Ascending aorta (tissue), 2 donors: ENCODE measurements at places on chromosomes 4 and X. TPM values are rescaled to one million over a fixed set of nuclear protein-coding genes. Genes with fewer than 3 reads are reported as not detected.

DNA sequence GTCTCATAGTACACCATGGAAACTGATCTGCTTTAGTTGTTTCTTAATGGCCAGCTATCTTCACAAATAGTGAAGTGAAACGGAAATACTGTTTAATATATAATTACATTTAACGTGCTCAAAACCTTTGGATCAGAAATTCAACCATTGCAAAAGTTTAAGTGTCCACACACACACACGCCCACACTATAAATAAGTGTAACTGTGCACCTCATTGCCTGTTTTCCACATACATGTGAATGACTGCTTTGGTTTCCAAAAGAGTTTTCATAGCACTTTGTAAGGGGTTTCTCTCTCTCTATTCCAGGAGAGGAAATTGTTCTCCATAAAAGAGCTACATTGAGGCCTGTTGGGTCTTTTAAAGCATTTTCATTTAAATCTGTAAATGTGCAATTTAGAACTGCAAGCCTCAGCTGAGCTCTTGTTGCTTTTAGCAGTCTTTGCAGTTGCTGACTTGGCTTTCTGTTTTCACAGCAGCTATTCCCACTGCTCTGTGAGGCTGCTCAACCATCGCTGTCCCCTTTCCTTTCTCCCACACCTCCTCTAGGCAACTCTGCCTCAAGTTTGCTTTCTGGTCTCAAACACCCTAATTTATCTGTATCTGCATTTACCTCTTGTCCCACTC, 94.5 kb downstream of the RAPGEF2 start:
- no peak for DNase-seq

DNA sequence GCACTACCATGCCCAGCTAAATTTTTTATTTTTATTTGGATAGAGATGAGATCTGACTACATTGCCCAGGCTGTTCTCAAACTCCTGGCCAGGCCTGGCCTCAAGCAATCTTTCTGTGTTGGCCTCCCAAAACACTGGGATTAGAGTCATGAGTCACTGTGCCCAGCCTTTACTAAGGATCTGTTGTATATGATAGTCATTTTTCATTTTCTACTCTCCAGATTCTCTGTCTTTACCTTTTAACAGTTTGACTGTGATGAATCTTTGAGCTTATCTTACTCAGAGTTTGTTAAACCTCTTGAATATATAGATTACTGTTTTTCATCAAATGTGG, 161.8 kb downstream of the FNIP2 start:
- no peak for DNase-seq

DNA sequence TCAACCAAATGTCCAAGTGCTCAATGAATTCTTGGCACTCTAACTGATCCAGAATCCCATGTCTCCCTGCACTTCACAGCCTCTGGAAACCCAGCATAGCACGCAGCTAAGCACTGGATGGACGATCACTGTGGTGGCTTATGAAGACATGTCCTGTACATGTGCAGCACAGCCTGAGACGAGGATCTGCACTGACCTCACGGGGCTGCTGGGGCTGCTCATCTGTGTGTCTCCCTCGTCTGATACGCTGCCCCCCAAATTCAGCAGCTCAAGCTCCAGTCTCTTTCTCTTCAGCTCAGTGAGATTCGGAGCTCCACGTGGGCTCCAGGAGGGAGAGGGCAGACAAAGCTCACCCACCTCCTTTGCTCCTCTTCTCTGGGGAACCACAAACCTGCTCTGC, 126.9 kb downstream of the CPZ start:
- peak; percentile 8 for DNase-seq

DNA sequence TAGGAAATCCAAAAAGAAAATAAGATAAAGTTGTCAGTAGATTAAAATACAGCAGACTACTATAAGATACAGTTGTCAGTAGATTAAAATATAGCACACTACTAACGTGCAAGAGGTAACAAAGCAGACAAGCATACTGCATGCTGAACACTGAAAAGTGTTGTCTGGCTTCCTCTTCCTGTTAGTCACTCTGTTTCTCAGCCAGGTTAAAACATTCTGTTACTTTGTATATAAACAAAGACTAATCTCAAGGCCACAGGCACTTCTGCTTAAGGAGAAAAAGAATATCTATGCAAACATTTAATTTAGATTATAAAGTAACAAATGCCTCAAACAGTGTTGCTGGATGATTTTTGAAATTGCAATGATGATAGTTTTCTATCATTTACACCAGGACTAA, 41.0 kb upstream of the SCD5 start:
- DNase-seq: no peak

DNA sequence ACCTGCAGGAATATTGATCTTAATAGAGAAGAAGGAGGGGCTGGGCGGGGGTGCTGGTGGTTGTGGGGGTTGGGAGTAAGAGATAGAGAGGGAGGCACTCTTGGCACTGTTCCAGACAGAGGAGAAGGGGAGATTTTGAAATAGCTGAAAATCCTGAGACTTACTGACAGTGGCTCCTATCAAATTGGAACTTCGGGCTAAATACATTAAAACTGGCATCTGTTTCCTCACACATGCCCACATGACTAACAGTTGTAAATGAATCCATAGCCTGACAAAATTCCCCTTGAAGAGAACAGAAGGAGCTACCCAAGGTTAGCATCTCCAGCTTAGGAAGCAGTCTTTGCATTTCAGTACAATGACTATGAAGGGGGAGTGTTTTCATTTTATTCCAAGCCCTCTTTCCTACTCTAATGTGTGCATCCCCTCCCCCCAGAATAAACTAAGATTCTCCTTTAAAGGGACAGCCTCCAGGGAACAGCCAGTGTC, 1.4 kb downstream of the DCX start:
- no peak for DNase-seq

GRCh38 chr4:140223056-140223810, 69.2 kb upstream of the MAML3 start:
- no peak for DNase-seq

DNA sequence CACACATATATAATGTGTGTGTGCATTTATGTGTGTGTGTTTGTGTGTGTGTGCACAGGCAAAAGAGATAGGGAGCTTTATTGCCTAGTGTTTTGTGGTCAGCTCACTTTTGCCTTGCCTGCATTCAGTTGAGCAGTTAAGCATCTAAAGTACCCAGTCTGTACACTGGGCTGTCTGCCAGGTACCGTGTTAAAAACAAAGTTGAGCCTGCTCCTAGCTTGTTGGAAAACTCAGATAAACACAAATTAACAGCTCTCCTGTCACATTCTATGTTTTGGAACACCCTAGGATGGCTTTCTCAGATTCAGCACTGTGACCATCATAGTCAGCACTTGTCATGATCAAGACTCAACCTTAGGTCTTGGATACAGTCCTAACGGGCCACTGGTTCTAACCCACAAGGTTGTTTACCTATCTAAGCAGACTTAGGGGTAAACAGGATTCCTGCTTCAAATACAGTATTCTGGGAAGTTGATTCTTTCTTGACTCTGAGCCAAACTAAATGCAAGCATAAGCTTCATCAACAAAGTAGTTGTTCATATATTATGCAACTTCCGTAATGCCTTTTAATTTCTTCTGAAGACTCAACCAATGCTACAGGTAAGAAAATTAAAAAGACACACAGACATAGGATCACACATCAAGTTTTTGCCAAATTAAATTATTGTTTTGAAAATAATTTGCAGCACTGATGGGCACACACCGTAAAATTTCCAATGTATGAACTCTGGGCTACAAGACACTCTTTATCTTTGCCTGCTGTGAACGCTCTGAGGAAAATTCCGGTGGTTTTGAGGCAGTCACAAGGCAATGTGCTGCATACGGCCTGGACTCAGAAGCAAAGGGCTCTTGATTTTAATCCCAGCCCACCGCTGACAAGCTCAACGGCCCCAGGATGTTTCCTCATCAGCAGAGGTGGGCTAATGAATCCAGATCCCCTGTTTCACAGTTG, 11.3 kb upstream of the CD99 start:
- DNase-seq: no peak

DNA sequence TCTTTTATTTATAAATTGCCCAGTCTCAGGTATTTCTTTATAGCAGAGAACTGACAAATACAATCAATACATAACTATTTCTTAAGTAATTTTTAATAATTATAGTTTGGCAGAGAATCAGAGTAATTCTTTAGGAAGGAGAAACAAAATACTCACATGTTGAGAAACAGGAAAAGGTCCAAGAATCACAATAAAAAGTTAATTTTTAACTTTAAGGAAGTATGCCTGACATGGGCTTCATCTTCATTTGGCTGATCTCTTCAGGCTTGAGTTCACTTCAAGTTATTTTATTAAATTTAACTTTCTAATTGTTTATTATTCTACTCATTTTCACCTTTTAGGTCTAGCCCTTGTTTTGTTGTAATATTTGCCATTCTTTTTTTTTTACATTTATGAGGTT, 36.1 kb upstream of the RNF150 start:
- DNase-seq: no peak

- no peak for DNase-seq
These were observed 138.0 kb upstream of the USP9X start for GRCh38 chrX:40947276-40947675.

DNA sequence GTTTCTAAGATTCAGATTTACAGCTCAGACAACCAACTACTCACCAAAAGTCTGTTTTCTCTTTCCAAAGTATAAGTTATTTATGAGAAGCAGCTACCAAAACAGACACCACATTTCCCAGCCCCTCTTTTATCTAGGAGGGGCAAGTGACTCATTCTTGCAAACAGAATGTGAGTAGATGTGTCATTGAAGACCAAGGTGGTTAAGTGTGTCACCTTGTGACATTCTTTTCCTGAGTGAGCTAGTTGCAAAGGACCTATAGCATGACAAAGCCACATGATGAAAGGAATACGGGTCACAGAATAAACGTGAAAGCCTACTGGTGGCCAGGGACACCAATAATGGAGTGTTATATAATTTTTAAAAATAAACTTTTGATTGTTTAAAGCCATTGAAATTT, 50.0 kb downstream of the SLC7A11 start:
- no peak for DNase-seq

DNA sequence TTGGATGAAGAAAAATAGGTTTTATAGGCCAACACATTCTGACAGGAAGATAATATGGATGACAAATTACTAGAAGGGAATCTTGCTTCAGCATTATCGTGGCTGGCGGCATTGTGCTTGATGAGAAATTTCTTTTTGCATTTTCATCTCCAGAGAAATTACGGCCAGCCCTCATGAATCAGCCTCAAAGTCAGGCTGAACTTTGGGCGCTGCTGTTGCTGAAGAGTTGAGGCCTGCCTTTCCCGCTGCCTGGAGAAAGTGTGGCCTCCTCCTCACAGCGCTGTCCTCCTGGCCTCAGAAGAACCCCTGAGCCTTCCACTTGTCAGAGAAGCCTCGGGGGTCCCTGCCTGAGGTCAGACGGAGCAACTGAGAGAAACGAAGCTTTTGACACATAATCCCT, 272.4 kb upstream of the KCNIP4 start:
- DNase-seq: no peak

DNA sequence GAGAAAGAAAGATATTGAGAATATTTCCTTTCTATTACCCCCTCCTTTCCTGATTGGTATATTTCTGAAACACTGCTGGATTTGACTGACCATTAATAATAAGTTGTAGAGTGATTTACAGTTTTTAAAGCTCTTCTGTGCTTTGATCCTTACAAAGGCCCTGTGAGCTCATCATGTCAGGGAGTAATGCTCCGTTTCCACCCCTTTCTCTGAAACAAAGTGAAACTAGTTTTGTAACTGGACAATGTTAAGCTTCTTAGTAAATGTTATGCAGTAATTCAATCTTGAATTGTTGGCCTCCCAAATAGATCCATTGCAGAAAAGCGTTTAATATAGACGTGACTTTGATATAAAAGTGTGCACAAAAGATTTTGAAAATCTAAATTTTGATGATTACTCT, 190.1 kb upstream of the GNPDA2 start:
- DNase-seq: no peak

GRCh38 chrX:5718651-5719050, 510.0 kb downstream of the NLGN4X start:
- no peak for DNase-seq

NLGN4X gene
- total RNA-seq: 1.4 TPM

RAB39B gene
- not detected for total RNA-seq

GJB1 gene
- not detected for total RNA-seq

TRIML2 gene
- total RNA-seq: not detected

TEX13D gene
- not detected for total RNA-seq

CT45A1 gene
- not detected for total RNA-seq
